ENCODE measurements at places on chromosomes 1 and 21. TPM values are rescaled to one million over a fixed set of nuclear protein-coding genes. Genes with fewer than 3 reads are reported as not detected.

The RAB7B gene
- total RNA-seq = 0.89 TPM

DNA sequence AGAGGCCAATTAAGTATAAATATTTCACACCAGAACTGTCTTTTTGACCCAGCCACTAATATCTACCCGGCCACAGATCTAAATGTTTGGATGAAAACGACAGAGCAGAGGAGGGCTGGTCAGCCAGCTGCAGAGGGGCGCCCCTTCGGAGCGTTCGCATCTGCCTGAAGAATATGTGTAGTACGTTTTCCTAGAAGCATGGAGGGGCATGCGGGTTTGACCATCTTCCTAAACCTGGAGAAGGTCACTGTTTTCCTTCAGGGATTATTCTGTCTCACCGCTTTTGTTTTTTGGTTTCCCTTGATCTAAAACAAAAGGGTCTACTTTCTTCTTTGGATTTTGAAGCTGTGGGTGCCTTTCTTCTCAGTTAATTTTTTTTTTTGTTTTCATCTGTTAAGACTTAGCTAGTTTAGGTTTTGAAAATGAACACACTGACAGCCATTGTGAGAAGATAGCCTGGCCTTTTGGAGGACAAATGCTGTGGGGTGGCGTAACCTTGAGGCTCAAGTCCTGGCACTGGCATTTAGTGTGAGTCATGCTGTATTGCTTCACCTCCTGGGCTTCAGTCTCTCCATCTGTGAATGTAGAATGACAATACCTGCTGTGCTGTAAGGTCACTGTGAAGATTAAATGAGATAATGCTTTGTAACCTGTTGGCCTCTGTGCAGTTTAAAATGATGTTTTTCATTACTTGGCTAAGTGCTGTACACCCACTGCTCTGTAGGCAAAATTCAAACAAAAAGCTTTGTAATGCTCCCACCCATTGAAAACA, 74.1 kb upstream of the IRF2BP2 start:
- no peak for DNase-seq

The SAMSN1 gene
- 9.0 TPM for total RNA-seq

The SPOCD1 gene
- under 0.01 TPM for total RNA-seq

The C1orf146 gene
- total RNA-seq = not detected

The PRRX1 gene
- total RNA-seq = 0.25 TPM

DNA sequence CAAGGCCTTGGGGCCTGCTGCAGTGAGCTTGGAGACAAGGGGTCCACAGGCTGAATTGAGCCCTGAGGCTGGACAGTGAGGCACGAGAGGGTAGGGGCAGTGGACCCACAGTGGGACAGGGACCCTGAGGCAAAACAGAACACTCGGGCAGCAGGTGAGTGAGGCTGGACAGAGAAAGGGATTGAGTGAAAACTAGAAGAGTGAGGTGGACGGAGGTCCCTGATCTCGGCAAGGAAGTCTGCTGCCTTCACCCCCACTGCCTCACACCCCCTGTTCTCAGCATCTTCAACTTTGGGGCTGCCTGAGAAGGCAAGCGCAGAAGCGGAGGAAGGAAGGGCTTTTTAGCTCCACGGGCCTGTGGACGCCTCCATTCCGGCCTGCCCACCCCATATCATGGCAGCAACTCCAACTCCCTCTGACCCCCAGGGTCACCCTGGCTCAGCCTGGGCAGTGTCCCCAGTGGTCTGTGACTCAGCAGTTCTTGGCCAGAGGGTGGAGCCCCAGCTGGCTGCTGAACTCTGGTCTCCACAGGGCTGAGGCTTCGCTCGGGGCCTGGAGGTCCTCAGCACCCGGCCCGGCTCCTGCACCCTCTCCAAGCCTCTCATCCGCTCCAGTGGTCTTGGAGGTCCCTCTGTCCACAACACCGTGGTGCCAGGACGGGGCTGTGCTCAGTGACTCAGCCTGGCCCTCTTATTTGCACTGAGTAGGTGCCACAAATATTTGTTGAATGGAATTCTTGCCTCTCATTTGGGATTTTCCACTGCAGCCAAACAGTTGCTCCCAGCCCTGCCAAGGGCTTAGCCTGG, 60.0 kb upstream of the EPS8L3 start:
- peak; percentile 53 for DNase-seq

- no peak for DNase-seq
Measured at GRCh38 chr21:43302062-43302700, 124.8 kb downstream of the SIK1 start.

DNA sequence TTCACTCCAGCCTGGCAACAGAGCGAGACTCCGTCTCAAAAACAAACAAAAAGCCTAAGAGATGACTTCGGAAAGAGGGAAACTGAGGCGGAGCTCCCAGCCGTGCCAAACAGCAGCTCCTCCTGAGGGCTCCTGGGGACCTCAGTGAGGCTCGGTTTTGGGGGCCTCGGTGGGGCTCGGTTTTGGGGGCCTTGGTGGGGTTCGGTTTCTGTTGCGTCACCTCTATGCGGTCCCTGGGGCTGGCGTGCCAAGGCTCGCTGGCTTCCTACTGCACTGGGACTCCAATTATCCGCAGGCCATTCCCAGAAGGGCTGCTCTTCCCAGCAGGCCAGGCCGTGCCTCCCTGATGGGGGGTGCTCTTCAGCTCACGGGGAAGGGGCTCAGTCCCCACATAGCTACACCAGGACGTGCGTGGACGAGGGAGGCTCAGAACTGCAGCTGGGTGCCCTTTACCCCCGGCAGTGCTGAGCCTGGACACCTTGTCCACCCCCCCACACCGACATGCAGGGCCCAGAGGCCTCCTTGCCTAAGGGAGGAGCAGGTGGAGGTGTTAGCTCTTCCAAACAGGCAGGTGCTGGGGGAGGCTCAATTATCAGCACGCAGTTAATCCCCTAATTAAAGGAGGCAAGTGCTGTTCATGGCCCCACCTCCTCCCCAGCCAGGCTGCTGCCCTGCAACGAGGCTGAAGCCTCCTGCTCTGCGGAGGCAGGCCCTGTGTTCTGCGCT, 5.1 kb upstream of the C1orf159 start:
- no peak for DNase-seq

The LRRN2 gene
- total RNA-seq = 2.8 TPM

GRCh38 chr1:160836981-160837557, 25.6 kb downstream of the CD244 start:
- no peak for DNase-seq

- DNase-seq = no peak
Measured at GRCh38 chr1:36920801-36921405, 113.4 kb downstream of the GRIK3 start.

The SLFNL1 gene
- 0.67 TPM for total RNA-seq

The SPRR3 gene
- total RNA-seq = not detected

The S1PR1 gene
- 12.7 TPM for total RNA-seq

GRCh38 chr1:119358636-119359035, 9.9 kb upstream of the HAO2 start:
- DNase-seq = no peak

The CD1D gene
- 8.4 TPM for total RNA-seq

DNA sequence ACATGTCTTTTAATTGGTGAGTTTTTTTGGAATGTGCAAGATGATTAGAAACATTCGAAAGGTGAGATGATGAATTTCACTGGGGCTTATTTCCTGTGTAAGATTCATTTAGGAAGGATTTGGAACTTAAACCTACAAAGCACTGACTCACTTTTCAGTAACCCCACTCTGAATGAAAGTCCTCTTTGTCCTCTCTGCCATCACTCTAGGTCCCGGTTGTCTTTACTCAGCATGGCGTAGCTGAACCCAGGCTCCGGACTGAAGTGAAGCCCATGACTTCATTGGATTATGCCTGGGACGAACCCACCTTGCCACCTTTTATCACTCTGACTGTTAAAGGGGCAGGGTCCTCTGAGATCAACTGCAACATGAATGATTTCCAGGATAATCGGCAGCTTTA, 139.4 kb downstream of the VPS13D start:
- DNase-seq = no peak

- DNase-seq = peak; percentile 87
Measured at GRCh38 chr1:16243936-16244649, 7.1 kb upstream of the CPLANE2 start.

All from liver (tissue), 10 donors.